Hepatocyte (in vitro differentiated cells): ENCODE measurements at places on chromosomes 5 and 9.

GRCh38 chr9:114676901-114677300 is 5.1 kb downstream of the TEX48 start:
- no peak overlapping the region for H3K4me3 ChIP-seq
- no peaks in the 10 kb centered on the region for H3K27me3 ChIP-seq
- H3K4me1 ChIP-seq, result peaks cover 13% of the 10 kb centered on the region
- no peaks in the 10 kb centered on the region for H3K36me3 ChIP-seq
- H3K27ac ChIP-seq, result peak overlapping the region; percentile 0

DNA sequence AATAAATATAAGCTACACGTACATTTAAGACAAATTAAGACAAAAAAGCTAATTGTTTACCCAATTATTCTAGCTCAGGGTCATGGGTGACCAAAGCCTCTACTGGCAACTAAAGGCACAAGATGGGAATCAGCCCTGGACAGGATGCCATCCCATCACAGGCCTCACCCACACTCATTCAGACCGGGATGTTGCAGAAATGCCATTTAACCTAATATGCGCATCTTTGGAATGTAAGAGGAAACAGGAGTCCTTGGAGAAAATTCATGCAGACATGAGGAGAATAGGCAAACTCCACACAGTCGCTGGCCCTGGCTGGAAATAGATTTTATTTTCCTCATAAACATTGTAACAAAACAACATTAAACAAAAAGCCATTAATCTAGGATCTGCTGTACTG is 2003.8 kb upstream of the CDH9 start:
- no peak overlapping the region for H3K27ac ChIP-seq
- no peaks in the 10 kb centered on the region for H3K27me3 ChIP-seq
- H3K4me3 ChIP-seq, result no peak overlapping the region
- DNase-seq, result no peak

DNA sequence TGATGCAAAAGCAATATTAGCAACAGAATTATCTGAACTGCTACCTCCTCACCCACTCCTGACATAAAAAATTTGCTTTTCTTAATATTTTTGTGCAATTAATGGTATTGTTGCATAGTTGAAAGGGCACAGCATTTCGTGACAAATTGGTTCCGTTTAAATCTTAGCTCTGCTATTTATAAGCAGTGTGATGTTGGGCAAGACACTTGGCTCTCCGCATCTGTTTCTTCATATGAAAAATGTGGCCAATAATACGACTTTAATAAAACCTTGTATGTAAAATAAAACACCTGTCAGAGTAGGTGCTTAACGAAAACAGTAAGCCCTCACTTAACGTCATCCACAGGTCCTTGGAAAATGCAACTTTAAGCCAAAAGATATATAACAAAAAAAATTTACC is 4.2 kb downstream of the TMEM167A start:
- no peaks in the 10 kb centered on the region for H3K36me3 ChIP-seq
- no peak overlapping the region for H3K27ac ChIP-seq

DNA sequence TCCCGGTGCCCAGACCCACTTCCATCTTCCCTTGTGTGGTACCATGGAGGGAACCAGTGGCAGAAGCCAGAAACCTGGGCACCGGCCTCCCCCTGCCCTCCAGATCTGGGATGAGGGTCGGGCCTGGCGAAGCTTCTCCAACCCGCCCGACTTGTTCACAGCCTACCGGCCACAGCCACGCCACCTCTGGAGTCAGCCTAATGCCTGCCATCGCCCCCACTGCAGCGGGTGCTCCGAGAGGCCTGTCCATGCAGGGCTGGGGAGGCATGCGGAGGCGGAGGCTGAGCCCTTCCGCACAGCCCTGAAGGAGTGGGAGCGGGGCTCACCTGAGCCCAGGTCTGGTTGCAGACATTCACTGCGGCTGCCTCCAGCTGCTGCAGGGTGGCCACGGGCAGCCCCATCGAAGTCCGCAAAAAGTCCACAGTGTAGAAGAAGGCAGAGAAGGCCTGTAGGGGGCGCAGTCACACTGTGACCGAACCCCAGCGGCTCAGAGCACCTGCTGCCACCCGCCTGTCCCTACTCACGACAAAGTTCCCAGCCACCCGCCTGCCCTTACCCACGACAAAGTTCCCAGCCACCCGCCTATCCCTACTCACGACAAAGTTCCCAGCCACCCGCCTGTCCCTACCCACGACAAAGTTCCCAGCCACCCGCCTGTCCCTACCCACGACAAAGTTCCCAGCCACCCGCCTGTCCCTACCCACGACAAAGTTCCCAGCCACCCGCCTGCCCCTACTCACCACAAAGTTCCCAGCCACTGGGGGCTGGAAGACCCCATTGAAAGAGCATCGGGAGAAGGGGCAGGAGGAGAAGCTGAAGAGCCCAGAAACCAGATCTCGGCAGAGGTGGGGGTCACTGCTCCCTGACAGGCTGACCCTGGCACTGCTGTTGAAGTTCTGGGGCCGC is 3.8 kb upstream of the NPDC1 start:
- H3K4me3 ChIP-seq, result no peak overlapping the region
- H3K27ac ChIP-seq, result no peak overlapping the region
- peaks cover 20% of the 10 kb centered on the region for H3K4me1 ChIP-seq
- H3K36me3 ChIP-seq, result no peaks in the 10 kb centered on the region
- peak; percentile 80 for DNase-seq

- no peaks in the 10 kb centered on the region for H3K27me3 ChIP-seq
- H3K4me3 ChIP-seq, result no peak overlapping the region
- no peak for DNase-seq
- H3K27ac ChIP-seq, result no peak overlapping the region
These were observed 29.1 kb downstream of the FAM169A start for GRCh38 chr5:74837115-74837514.

DNA sequence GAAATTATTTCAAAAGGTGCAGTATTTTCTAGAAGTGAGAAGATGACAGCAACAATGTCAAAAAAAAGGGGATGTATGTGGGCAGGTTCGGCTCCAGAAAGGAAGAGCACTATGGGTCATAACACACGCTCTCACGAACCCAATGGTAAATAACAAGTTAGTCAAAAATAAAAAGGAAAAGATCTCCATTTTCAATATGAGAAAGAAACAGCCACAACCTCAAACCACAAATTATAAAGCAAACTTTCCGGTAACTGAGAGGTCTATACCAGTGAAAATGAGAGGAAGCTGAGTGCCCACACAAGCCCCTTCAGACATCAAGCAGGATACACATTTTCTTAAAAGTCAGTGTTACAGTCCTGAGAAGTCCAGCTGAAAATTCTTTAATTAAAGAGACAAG is 398.5 kb upstream of the RPS23 start:
- no peaks in the 10 kb centered on the region for H3K4me1 ChIP-seq
- no peak overlapping the region for H3K27ac ChIP-seq
- H3K4me3 ChIP-seq, result no peak overlapping the region
- no peaks in the 10 kb centered on the region for H3K36me3 ChIP-seq

DNA sequence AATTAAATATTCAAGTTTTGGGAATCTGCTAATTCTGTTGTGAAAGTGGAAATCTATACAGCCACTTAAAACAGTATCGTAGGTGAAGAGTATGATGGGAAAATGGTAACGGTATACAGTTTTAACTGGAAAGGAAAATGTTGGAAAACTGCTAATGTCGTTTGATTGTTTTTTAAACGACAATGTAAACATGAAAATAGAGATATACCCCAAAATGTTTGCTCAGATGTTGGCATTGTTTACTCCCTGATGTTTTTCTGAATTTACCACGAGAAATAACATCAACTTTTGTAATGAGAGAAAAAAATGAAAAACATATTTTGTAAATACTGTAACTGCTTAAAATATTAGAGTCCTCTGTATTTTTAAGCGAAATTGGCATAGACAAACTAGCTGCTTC is 2.7 kb downstream of the MATR3 start:
- no peaks in the 10 kb centered on the region for H3K36me3 ChIP-seq
- no peaks in the 10 kb centered on the region for H3K27me3 ChIP-seq
- H3K4me1 ChIP-seq, result peaks cover 24% of the 10 kb centered on the region
- H3K27ac ChIP-seq, result peak overlapping the region; percentile 99
- no peak for DNase-seq

DNA sequence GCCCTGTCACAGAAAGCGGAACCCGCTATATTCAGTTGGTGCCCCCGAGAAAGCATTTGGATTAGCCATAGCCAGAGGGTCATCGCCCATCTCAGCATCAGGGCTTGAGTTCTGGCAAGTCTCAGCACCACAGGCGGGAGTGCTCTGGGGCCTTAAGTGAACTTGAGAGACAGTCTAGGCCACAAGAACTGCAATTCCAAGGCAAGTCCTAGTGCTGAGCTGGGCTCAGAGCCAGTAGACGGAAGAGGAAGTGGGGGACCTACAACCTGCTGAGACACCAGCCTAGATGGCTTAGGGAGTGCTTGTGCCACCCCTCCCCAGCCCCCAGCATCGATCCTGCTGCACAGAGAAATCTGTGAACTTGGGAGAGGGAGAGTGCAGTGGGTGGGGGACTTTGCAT is 594.9 kb downstream of the CCDC171 start:
- no peak for DNase-seq
- no peaks in the 10 kb centered on the region for H3K4me1 ChIP-seq
- no peaks in the 10 kb centered on the region for H3K27me3 ChIP-seq
- no peak overlapping the region for H3K4me3 ChIP-seq
- no peak overlapping the region for H3K27ac ChIP-seq
